Stimulated activated CD8-positive, alpha-beta memory T cell treated with anti-CD3 and anti-CD28 coated beads, Interleukin-2, amount 100 ng/mL, for 1 hour (primary cell): ENCODE measurements at places on chromosomes 4 and X.

DNA sequence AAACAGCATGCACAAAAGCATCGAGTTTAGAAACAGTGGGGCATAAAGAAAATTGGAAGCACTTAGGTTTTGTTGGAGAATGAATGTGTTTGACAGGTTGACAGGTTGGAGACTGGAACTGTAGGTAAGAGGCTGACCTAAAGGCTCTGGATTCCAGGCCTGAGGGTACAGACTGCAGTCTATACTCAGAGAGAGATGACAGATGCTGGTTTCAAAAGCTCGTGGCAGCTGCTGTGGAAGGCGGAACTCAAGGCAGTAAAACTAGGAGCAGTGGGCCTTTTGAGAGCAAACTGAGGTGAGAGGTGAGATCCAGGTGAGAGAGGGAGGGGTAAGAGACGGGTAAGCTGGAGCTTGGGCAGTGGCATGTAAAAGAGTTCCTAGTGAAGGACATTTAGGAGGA, 415.2 kb downstream of the TRIML1 start:
- no peak for DNase-seq

GRCh38 chr4:68372588-68372987, 22.7 kb upstream of the YTHDC1 start:
- DNase-seq, result no peak

DNA sequence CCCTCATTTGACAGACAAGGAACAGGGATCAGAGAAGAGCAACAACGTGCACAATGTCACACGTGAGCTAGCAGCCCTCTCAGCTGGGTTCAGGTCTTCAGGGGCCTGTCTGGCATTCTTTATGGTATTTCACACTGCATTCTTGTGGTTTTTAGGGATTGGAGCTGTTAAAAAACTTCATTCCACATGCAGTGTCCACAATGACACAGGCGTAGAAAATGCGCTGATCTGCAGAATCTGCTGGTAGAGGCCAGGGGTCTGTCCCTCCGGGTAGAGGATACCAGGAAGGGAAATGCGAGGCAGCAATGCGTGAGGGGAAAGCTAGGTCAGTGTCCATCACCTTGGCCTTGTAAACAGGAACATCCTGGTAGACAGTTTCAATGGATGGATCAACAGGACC, 36.6 kb downstream of the MAP7D3 start:
- DNase-seq, result no peak

DNA sequence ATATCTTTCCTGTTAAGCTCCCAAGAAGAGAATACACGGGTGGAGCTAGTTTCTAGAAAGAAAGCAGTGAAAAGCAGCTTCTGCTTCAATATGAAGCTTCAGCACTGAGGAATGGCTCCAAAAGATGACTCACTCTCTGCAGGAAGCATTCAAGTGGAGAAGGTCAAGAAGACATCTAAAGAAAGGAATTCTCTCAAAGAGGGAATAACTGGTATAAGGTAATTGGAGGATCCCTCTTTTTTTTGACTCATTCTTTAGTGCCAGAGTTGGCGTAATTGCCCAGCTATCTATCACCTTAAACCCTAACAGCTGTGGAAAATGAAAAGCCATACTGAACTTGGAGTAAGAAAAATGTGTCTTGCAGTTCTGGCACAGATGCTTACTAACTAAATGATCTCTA, 3.5 kb downstream of the EDA2R start:
- DNase-seq, result no peak

GRCh38 chr4:154313004-154313585, 178.5 kb downstream of the DCHS2 start:
- no peak for DNase-seq

DNA sequence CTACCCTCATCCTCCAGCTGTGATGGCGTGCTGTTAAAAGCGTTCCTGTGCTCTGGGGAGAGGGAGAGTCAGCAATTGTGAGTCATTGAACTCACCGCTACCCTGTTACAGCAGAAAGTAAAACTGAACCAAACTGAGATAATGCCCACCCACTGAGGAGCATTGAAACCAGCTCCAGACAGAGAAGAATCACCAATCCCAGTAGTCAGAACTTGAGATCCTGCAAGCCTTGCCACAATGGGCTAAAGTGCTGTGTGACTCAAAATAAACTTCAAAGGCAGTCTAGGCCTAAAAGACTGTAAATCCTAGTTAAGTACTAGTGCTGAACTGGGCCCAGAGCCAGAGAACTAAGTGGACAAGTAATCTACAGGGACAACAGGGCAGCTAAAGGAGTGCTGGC, 1394.2 kb upstream of the DIAPH2 start:
- DNase-seq, result no peak

GRCh38 chr4:170106900-170107299, 17.1 kb upstream of the AADAT start:
- DNase-seq, result no peak

DNA sequence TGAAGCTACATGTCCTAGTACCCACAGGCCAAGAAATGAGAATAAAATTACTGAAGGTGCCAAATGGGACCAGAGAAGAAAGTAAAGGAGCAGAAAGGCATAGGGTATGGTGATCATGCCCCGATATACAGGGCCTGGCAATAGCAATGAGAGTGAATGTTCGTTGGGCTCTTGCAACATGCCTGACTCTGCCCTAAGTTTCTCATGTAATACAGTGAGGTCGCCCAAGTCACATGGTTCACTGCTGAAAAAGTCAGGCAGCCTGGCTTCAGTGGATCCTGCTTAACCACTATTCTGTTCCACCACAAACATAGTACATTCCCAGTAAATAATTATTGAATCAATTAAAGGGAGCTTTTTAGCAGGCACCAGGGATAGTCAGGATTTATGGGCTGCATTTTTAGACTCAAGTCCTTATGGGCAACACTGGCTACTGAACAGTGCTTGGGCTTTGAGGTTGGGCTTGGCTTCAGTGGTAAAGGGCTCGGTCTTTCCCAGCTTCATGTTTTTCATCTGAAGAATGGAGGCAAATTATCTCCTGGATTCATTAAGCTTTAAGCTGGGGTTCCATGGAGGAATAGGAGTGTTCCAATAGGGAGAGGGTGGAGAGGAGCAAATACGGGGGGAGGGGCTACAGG, 67.1 kb upstream of the ZNF518B start:
- DNase-seq, result no peak

DNA sequence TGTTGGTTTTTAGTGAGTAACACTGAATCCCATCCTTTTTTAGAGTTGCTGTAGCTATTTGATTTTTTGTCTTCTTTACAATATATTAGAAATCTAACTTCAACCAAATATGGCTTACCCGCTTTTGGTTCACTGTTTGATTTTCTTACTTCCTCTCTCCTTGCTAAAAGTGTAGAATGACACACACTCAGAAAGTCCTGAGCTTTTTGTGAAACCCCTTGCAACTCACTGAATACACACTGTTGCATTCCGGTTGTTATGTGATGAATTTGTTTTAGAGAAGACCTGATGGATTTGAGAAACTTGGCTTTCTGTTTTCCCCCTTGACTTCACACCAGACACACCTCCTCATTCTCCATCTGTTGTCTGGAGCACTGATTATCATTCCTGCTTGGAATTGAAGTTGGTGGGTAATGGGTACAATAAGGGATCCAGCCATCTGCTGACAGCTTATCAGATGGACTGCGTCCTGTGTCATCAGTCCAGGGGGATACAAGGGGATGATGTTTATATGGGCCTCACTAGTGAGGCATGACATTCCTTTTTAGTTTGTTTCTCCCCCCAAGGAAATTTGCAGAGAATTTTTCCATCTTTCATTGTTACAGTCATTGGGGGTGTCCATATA, 5.2 kb downstream of the TMEM164 start:
- no peak for DNase-seq

DNA sequence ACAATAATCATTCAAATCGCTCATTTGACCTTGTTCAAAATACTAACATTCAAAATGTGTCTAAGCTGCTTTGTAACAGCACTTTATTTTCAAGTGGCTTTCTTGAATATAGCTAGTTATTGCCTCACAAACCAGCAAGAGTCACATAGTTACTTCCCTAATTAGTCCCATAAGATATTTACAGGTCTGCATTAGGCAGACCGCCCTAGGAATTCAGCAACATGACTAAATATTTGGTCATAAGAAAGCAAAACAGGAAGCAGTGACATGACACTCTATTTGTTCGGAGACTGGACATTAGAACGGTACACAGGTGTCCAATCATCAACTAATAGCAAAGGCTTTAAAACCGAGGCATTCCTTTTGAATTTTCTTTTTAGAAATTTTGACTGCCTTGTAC, 262.0 kb downstream of the COL25A1 start:
- DNase-seq, result no peak

- no peak for DNase-seq
Measured at GRCh38 chr4:185122681-185123345, 20.3 kb upstream of the SLC25A4 start.

GRCh38 chr4:184693056-184693455, 40.8 kb downstream of the CENPU start:
- no peak for DNase-seq

DNA sequence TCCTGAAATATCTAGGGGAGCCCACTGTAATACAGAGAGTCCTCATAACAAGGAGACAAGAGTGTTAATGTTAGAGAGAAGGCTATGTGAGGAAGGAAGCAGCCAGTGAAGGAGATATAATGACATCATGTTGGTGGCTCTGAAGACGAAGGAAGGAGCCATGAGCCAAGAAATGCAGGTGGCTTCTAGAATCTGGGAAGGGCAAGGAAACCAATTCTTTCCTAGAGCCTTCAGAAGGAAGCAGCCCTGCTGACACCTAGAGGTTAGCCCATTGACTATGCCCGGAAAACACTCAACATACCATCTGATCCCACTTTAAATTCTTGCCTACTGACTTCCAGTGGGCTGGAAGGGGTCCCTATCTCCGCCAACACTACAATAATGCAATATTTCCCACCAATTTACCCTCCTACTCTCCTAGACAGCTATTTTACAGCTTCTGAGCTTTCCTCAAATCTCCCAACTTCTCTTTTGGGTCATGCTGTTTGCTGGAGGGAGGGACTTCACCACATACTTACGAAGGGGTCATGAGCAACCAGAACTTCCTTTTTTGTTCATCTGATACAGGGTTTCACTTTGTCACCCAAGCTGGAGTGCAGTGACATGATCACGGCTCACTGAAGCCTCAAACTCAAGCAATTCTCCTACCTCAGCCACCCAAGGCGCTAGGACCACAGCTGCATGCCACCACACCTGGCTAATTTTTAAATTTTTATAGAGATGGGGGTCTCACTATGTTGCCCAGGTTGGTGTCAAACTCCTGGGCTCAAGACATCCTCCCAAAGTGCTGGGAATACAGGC, 25.2 kb upstream of the G3BP2 start:
- no peak for DNase-seq

DNA sequence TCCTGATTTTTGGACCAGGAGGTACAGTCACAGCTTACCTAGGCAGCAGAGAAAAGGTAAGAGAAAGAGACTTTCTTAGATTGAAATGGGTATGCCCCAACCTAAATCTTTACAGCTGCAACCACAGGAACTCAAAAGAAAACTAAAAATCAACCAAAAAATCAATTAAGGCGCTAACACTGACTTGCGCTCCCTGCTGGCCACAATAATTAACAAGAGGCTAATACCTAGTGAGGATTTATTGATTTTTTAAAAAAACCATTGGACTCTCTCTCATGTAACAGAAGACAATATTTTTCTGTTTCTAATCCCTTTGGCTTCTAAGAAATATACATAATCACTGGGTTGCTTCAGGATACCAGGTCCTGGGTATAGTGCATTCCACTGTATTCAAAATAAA, 153.9 kb upstream of the TENM3 start:
- no peak for DNase-seq

DNA sequence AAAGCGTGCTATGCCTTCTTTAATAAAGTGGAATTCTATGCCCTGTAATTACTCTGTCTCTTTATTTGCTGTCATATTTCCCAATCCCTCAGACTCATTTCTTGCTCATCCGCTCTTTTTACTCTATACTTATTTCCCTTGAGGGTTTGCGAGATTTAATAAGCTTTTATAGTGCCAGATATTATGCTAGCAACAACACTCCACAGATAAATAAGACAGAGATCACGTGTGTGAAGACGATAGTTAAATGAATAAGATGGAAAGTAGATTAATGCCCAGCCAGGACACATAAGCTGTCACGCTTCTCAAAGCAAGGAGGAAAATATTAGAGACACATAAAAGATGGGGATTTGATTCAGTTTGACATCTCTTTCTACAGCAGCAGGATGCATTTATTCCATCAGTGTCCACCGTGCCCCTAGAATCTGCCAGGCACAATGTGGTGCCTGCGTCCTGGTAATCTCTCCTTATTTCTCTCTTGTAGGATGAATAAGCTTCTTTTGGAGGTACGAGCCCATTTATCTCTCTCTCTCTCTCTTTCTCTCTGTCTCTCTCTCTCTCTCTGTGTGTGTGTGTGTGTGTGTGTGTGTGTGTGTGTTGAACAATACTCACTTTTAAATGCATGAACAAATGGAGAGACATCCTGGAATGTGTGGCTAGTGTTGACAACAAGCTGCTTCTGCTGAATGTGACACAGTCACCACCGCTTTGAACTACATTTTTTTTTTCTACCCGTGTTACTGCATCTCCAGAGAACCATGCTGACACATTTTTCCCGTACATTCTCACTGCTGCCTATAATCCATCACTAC, 48.2 kb downstream of the TMEM156 start:
- DNase-seq, result no peak

GRCh38 chr4:55424791-55425190, 29.0 kb downstream of the TMEM165 start:
- no peak for DNase-seq

GRCh38 chr4:94577136-94577535, 125.4 kb downstream of the PDLIM5 start:
- DNase-seq, result no peak

DNA sequence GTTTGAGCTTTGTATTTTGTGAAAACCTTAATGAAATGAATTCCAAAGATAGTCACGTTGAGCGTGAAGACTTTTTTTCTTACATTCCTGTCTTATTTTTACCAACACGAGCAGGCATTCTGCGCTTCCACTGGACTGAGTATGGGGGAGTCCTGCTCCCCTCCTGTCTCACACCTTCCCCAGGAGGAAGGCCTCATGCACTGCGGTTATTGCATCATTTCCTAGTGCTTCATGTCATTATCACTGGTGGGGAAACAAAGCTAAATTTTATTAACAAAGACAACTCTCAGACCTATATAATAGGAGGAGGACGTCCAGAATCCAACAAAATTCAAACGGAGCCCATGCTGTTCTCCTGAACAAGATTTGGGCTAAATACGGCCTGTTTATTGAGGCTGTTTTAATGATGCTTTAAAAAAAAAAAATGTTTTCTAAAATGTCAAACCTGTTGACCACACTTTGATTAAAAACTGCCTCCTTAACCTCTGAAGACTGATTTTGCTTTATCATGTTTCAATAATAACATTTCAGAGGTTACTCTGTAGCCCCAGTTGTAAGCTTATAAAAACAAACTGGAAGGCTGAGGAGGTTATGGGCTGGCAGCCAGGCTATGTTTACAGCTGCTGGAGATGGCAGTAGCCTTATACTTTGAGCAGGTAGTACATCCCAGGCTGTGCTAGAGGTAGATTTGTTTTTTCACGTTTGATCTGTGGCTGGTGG, 118.0 kb downstream of the SOWAHB start:
- no peak for DNase-seq

- DNase-seq, result no peak
Measured at GRCh38 chrX:28022371-28022770, 41.1 kb upstream of the DCAF8L1 start.

DNA sequence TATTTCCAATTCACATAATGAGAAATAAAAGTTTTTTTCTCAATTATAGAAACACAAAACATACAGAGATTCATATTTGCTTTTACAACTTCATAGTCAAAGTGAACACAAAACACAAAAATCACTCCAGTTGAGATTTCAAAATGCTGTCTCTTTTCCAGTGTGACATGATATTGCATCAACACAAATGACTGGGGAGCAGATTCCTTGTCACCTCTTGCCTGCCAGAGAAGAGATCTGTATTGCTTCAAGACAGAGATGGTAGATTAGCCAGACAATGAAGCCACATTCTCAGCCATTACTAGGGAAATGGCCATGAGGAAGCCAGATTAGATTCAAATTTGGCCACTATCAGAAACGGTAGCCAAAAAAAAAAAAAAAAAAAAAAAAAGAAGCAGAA, 2313.1 kb upstream of the AGA start:
- DNase-seq, result no peak
